Activated CD4-positive, CD25-positive, alpha-beta regulatory T cell (primary cell): ENCODE measurements at places on chromosomes 3 and 15.

DNA sequence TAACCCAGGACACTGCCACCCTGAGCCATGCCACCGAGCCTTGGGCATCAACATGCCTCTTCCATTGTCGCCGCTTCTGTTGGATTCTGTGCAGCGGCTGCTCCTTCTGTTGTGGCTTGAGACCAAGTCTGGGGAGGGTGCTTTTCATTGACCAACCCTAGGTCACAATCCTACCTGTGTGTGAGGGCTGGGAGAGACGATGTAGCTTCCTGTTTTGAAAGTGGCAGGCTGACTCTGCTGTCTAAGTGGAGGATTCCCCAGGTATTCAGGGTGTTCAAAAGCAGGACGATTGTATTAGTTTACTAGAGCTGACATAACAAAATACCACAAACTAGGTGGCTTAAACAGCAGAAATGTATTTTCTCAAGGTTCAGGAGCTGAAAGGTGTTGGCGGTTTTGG, 13.0 kb upstream of the ACAP2 start:
- no peak for DNase-seq

- no peak for DNase-seq
These were observed 147.3 kb upstream of the DPH6 start for GRCh38 chr15:35693286-35693685.

DNA sequence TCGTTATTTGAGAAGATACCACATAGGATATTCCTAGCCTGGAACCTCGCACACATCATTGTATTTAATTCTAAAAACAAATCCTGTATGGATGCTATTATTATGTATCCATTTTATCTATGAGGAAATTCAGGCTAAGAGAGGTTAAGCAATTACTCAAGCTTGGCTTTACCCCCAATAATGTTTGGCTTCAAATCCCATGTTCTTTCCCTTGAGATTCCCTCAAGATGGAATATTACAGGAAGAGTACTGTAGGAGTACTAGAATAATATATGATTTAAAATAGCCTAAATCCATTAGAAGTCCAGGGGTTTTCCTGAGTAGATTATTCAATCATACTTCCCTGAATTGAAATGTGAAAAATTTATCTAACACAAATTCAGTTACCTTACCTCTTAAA, 630.2 kb downstream of the ZNF385D start:
- no peak for DNase-seq

- no peak for DNase-seq
These were observed 2.0 kb downstream of the MST1R start for GRCh38 chr3:49901366-49902339.

- no peak for DNase-seq
These were observed 424.8 kb downstream of the LPP start for GRCh38 chr3:188578576-188579363.

GRCh38 chr15:28004143-28005003, 94.7 kb downstream of the OCA2 start:
- no peak for DNase-seq

DNA sequence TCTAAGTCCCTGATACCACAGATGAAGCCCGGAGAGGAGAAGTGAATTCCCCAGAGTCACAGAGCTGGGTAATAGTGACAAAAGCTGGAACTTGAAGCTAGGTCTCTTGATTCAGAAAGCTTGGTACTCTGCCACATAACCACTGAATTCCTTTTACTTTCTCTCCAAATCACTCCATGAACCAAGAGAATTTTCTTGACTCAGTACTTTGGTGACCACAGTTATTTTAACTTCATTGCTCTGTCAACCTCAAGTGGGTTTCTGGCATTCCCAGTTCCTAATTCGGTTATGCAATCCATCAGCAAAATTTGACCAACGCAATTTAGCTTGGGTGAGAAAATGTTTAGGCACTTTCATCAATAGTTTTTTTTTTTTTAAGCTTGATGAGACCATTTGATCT, 61.0 kb upstream of the PPARG start:
- DNase-seq: no peak

GRCh38 chr3:167151636-167152035, 228.5 kb downstream of the ZBBX start:
- no peak for DNase-seq

DNA sequence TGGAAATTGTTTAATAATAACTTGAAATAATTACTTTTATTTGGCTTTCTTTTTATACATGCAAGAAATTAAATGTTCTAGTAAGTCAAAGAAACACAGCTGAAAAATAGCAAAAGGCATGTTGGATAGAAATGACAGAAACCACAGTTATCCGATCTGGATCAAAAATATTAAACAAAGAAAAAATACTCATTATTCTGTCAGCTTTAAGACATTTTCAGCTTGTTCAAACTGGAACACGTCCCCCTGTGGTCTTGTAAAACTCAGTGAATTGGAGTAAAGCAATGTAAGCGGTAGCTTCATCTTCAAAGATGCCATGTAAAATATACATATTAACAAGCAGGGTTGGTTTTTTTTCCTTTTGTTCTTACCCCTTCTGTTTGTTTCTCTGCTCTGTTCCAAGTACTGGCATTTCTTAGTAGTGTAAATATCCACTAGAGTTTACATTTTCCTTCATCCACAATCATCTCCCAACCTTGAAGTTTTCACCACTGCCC, 223.4 kb downstream of the IGSF11 start:
- DNase-seq: no peak

GRCh38 chr3:7577513-7577912, 716.6 kb downstream of the GRM7 start:
- no peak for DNase-seq

- no peak for DNase-seq
These were observed 5.5 kb downstream of the CSRNP1 start for GRCh38 chr3:39147711-39148434.

- no peak for DNase-seq
These were observed 49.8 kb downstream of the IQSEC1 start for GRCh38 chr3:13023235-13023970.

DNA sequence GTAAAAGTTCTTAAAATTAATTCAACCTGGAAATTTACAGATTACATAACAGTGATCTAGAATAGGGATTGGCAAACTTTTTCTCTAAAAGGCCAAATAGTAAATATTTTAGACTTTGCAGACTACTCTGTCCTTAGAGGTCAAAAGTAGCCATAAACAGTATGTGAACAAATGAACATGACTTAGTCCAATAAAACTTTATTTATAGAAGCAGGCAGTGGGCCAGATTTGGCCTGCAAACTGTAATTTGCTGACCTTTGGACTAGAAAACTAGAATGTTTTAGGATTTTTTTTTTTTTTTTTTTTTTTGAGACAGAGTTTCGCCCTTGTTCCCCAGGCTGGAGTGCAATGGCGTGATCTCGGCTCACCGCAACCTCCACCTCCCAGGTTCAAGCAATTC, 12.1 kb downstream of the SENP8 start:
- DNase-seq: no peak

DNA sequence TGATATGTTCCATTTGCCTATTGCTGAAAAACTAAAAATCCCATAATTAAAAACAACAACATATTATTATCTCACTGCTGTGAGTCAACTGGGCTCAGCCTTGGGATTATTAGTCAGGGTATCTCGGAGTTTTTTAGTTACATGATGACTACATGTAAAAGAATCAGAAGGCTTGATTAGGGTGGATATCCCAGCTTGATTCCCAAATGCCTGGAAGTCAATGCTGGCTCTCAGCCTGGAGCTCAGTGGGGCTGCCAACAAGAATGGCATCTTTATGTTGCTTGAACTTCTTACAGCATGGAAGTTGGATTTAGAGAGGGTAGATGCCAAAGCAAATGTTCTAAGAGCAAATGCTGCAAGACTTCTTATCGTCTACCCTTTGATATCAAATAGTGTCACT, 278.5 kb downstream of the PLOD2 start:
- no peak for DNase-seq

GRCh38 chr3:37170060-37170459, 4.3 kb downstream of the LRRFIP2 start:
- DNase-seq: no peak

DNA sequence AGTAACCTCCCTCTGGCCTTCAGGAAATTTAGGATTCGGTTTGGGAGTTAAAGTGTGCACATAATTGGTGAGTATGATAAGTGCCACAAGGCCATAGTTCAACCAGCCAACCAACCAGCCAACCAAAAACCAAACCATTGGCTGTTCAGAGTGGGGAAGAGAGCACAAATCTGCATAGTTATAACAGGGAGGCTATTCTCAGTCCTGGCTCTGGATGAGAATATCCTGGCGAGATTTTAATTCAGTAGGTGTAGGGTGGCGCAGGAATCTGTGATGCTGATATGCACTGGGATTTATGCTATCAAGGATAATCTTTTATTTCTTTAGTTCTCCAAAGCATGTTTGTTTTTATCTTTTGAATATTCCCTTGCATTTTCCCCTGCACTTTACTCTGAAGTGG, 49.1 kb downstream of the AKAP13 start:
- no peak for DNase-seq

DNA sequence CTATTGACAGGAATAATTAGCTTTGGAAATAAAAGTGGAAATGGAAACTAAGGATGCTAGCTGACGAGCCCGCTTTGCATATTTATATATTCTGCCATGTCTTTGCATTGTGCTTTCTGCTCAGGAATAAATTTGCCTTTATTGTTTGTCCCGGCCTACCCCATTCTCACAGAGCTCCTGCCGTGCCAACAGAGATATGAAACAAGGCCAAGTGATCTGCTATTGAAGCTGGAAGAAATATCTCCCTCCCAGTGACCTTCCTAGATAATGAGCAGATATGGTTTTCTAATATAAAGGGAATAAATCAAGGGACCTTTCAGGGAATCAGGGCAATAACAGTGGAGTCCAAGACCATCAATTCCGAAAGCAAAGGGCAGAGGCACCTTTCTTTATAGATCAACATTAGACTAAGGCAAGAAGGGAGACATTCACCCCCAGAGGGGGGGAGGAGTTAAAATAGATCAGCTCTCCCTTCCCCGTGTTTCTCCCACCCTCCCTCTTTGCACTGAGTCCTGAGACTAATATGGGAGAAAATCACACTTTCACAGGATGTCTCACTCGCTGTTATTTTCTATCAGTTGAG, 664.6 kb downstream of the AGBL1 start:
- DNase-seq: no peak

- DNase-seq: no peak
These were observed 14.1 kb downstream of the FRMD4B start for GRCh38 chr3:69371816-69372215.
